OCI-LY7 (cell line): ENCODE measurements at places on chromosomes 6 and 20.

- no peak for DNase-seq
These were observed 269.9 kb upstream of the AGPAT4 start for GRCh38 chr6:161543684-161544309.

DNA sequence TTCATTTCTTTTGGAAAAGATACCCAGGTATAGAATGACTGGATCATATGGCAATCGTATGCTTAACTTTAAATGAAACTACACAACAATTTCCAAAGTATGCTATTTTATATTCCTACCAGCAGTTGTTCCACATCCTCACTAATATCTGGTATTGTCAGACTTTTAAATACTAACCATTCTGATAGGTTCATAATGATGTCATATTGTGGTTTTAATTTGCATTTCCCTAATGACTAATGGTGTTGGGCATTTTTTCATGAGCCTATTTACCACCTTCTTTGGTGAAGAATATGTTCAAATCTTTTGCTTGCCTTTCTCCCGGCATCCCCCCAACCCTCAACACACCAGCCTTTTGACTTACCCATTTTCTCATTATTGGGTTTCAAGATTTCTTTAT, 96.2 kb upstream of the HMGN3 start:
- DNase-seq: no peak

- no peak for DNase-seq
These were observed 58.4 kb upstream of the ARID1B start for GRCh38 chr6:156718647-156719394.

DNA sequence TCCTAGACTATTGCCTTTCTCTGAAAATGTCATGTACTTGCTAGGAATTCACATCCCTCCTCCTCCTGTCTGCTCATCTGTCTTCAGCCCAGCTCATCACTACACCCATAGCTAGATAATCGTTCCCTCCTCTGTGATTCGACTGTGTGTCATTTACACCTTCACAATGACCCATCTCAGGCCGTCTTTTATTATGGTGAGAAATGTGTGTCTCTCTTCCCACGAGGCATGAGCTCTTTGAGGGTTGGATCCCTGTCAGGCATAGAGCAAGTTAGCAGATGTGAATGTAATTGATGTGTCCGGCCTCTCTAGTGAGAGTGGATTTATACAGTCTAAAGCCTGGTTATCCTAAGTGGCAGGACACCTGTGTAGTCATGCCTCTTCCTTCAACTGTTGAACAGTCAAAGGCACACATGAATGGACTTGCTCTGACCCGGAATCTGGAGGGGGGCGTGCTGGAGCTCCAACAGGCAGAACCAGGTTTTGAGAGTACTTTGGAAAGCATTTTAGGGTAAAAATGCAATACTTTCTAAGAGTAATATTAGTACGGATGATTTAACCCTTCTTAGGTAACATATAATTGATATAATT, 182.1 kb downstream of the UTRN start:
- DNase-seq: no peak

GRCh38 chr20:50413088-50413500, 97.1 kb upstream of the PTPN1 start:
- DNase-seq: no peak

GRCh38 chr20:23203310-23203709, 117.2 kb upstream of the CD93 start:
- no peak for DNase-seq

- peak; percentile 87 for DNase-seq
These were observed 14.7 kb downstream of the UCKL1 start for GRCh38 chr20:63941282-63942081.

GRCh38 chr6:31079656-31080261, 32.6 kb downstream of the C6orf15 start:
- peak; percentile 69 for DNase-seq

DNA sequence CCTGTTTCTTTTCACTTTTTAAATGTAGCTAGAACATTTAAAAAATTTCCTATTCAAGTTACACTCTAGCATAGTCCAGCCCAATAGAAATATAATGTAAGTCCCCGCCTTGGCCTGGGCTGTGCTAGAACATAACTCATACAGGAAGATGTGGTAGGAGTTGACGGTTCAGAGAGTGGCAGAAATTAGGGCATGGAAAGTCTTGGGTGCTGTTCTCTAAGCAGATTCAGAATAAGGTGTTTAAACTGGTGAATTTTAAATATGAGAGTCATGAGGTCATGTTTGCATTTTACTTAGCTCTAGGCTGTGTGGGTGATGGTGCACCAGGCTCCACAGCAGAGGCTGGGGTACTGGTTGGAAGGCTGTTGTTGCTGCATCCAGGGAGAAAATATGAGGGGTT, 256.5 kb downstream of the FARS2 start:
- no peak for DNase-seq

DNA sequence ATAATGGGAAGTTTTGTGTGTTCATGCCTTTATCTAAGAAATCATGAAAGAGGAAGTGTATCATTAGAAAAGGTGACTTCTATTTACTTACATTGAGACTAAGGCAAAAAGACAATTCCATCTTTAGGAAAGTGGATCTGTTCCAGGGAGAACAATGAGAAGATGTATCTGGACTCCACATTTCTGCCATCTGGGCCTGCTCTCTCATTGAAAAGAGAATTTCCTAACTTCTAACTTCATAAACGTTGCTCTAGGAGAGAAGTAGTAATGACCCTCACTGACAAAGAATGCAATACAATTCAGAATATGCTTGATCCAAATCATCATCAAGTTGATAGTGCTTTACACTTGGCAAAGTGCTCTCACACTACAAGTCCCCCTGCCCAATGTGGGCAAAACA, 294.2 kb downstream of the OGFRL1 start:
- no peak for DNase-seq

DNA sequence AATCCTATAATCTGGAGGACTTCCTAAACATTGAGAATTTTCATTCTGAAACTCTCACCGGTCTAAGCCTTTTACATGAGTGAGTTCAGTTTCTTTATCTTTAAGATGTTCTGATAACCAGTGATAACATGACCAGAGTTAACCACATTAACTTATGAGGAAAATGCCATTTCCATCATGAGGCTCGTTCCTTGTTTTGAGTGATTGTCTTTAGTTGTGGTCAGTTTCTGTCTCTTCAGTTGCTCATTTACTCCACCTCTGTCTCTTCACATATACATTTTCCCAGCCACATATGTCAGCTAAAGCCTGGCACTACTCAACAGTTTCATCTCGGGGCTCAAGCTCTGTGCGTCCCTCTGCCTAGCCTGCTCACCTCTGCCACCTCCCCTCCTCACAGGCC, 70.4 kb downstream of the JAG1 start:
- DNase-seq: no peak

- peak; percentile 82 for DNase-seq
These were observed 33.4 kb upstream of the CCR6 start for GRCh38 chr6:167089243-167090142.

GRCh38 chr6:90274451-90275030, 22.1 kb downstream of the BACH2 start:
- peak; percentile 84 for DNase-seq

GRCh38 chr6:11833626-11834592, 55.3 kb upstream of the ADTRP start:
- DNase-seq: no peak

GRCh38 chr6:106077881-106078280, 8.3 kb upstream of the PRDM1 start:
- DNase-seq: no peak

GRCh38 chr20:43983359-43983758, 68.7 kb downstream of the TOX2 start:
- DNase-seq: peak; percentile 16

- DNase-seq: no peak
These were observed 218.7 kb upstream of the FERMT1 start for GRCh38 chr20:6341491-6341890.

- no peak for DNase-seq
These were observed 13.5 kb downstream of the USP45 start for GRCh38 chr6:99501762-99502161.

DNA sequence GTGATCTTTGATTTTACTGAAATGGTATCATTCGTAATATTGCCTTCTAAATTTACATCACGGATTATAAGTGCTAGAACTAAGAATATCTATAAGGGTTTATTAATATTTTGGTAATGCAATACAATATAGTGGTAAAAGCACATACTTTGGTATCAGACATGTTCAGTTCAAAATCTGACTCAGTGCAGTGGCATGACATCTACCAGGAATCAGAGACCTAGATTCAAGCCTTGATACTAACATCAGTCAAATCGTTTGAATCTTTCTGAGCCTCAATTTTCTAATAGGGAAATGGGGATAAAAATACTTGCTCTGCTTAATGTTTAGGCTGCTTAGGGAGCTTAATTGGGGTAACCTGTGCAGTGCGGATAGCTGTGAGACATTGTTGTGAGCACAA, 488.0 kb downstream of the BCKDHB start:
- no peak for DNase-seq

GRCh38 chr20:3334156-3334943, 73.1 kb downstream of the DNAAF9 start:
- DNase-seq: no peak

DNA sequence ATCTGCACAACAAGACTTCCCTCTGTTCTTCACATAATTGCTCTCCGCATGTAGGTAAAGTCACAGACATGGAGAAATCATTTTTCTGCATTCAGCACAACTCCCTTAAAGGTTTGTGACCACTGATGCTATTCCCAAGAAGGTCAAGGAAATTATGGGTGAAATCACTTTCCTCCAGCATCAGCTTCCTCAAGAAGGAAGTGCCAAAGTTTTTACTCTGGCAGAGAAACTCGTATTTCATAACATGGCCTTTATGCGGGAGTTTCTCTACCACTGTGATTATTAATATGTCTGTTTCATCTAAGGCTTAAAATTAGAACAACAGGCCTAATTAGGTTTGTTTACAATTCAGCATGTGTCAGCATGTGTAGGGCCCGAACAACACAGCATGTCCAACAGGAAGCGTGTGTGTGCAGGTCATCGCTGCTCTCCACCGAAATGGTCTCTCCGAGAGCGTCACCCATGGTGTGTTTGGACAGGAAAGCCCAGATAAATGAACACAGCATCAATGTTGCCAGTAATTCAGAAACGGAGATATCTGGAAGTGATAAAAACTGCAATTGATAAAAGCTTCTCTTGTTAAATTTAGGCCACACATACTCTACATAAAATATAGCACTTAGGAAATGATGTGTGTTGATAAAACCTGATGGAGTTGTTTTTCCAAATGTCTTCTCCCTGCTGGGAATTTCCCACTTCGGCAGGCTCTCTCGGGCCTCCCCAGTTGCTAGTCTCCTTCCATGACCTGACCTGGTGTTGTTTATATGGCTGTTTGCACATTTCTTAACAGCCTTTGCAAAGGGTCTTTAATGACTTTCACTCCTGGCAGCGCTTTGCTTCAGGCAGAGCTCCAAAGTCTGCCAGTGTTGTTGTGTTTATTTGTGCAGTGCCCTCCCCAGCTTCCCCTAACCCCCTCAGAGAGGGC, 265.1 kb upstream of the CEP162 start:
- no peak for DNase-seq

DNA sequence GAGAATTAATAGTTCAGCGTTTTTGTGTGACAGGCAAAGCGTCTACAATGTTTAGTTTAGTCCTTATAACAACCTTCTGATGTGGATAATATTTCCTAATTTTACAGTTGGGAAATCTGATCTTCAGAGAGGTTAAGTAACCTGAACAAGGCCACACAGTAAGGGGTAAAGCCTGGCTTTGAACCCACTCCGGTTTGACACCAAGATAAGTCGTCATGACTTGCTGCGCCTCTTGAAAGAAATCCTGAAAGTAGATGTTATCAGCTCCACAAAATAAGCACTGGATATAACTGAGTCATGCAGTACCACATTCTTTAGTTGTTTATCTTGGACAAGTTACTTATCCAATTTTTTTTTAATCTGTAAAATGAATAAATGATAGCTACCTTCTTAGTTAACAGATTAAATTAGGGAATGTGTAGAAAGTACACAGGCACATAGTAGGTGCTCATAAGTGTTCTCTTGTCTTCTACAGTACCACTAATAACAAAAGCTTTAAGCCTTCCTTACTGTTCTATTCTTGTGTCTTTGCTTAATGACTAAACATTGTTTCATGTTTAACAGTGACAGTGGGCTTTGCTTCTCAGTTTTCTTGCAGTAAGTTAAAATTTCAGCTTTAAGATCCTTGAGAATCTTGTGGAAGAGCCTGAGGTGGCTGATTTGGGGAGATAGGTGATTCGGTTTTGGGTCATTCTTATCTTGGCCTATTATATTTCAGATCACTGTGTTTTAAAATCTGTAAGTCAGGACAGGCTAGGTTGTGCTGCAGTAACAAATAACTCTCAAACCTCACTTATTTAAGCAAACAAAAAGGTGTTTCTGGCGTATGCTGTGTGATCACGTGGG, 2.1 kb downstream of the HIVEP1 start:
- no peak for DNase-seq

DNA sequence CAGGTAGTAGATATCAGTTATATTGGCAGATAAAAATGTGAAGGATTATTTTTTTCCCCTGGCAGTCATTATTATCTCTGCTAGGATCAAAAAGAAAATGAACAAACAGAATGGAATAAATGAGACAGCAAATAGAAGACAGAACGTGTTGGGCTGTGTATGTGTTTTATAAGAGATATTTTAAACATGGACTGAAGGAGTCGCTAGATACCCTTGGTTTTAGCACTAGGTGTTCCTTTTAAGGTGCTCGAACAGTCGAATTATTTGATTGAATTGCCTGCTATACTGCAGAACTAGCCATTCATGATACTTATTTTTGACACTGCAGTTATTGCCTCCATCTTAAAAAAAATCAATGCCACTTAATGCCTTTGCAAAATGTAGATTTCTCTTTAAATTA, 3.7 kb downstream of the GRIK2 start:
- peak; percentile 2 for DNase-seq

GRCh38 chr6:34584694-34585093, 28.6 kb upstream of the SPDEF start:
- no peak for DNase-seq

- no peak for DNase-seq
These were observed 16.1 kb upstream of the CALHM6 start for GRCh38 chr6:116445102-116445501.

DNA sequence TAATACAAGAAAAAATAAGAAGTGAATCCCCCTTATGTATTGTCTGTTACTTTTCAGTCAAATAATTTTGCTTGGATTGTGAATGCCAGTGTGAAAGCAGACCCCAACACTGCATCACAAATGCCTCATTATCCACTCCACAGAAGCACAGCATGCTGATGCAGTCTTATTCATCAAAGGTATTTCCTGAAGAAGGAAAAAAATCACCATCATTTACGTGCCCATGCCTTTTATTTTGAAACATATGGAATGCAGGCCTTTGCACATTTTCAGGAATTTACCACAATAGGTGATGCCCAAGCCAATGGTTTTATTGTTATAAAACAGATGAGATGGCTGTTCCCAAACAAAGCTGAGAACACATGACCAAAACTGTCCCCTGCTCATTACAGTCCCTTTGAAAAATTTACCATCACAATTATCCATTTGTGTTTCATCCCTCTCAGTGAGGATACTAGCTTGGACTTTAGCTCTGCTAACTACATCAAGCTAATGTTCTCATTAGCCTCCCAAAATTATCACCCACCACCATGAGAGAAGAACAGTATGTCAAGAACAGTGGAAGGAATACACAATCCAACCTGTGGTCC, 180.6 kb upstream of the HTR1E start:
- DNase-seq: no peak
